ENCODE measurements at places on chromosomes 2 and 18.

DNA sequence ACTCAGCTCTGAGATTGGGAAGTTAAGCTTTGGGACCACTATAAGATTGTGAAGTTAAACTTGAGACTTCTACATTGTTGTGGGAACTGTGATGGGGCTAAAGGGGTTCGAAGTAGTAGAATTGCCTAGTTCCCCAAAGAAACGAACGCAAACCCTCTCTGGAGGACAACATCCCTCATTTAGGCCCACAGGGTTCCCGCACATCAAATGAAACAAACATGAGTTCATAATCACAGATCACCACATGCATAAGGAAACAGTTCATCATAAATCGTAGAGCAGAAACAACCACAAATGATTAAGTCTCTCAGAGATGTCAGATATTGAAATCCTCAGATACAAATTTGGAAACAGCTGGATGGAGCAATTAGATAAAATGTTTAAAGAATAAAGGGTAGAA lies 55.9 kb upstream of the HPCAL1 start:
- no peak for DNase-seq

DNA sequence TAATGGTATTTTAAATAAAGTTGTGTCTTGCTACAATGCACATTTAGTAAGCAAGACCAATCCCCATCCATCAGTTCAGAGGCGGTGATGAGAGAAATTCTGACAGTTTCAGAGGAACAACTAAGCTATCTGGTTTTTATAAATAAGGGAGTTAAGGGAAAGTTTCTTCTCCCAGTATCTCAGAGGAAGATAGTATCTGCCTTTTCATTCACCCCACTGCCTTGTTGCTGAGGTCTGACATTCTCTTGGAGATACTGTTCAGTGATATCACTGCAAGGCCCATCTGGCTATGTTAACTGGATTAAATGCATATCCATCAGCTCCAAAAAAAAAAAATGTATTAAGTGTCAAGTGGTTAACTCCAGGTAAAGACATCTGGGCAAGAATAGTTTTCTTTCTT lies 47.9 kb downstream of the RBMS1 start:
- no peak for DNase-seq

- no peak for DNase-seq
Measured at GRCh38 chr2:191620144-191620543, 57.8 kb upstream of the NABP1 start.

- no peak for DNase-seq
Measured at GRCh38 chr2:125615438-125615837, 1040.5 kb upstream of the GYPC start.

DNA sequence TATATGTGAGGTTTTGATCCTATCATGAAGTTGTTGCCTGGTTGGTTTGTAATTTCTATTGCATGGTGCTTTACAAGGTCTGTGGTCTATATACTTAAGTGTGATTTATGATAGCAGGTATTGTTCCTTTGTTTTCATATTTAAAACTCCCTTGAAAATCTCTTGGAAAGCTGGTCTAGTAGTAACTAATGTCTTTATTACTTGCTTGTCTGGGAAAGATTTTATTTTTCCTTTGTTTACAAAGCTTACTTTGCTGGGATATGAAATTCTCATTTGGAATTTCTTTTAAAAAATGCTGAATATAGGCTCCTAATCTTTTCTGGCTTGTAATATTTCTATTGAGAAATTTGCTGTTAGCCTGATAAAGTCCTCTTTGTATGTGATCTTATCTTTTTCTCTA lies 862.9 kb upstream of the NXPH2 start:
- no peak for DNase-seq

- no peak for DNase-seq
Measured at GRCh38 chr2:227939271-227940027, 68.0 kb downstream of the DAW1 start.

DNA sequence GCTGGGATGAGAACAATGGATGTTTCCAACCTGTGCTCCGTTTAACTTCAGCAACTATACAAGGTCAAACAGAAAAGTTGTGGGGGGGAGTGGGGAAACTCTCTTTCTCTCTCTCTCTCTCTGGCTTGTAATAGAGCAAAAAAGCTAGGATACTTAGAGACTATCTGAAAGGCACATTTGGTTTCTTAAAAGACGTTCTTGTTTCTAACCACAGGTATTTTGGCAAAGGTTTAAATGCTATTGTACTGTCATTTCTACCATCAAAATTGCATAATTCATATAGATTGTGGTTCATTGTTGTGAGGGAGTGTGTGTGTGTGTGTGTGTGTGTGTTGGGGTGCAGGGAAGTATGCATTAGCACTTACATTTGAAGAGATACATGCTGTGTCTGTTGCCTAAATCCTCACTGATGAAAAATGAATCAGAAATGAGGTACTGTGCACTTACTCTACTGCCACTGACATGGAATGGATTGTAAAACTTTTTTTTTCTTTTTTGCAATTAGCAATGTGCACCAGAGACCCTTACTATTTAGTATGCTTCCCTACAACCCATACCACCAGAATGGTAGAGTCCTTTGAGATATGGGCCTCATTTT lies 841.0 kb upstream of the PIK3C3 start:
- DNase-seq: no peak

GRCh38 chr18:37482002-37482401 lies 83.6 kb downstream of the CELF4 start:
- no peak for DNase-seq

DNA sequence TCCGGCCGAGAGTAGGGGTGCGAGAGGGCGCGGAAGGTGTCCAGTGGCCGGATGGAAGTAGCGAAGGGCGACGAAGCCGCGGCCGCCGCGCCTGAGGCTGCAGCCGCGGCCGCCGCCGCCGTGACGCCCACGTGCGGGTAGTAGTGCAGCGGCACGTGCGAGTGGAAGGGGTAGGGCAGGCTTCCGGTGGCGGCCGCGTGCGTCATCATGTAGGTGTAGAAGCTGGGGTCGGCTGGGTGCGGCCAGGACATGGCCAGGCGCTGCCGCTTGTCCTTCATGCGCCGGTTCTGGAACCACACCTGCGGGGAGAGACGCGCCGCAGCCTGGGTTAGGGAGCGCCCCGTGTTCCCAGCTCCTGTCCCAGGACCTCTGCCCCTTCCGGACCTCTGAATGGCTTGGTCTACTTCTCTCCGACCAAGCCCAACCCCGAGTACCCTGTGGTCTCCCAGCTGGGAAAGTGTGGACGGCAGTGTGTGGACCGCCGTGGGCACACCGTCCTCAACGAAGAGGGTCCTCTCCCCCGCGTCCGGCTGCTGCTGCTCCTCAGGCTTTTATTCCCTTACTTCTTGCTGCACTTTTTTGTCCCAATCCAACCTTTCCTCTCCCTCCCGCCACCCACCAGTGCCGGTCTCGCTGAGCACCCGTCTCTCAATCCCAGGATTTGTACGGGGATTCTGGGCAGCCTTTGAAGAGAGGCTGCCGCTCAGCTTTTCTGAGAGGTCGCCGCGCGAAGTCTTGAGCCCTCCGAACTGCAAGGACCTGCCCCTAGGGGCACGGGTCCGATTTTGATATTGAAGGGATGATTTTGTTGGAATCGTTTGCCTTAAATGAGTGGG lies 3.0 kb downstream of the EVX2 start:
- DNase-seq: no peak

DNA sequence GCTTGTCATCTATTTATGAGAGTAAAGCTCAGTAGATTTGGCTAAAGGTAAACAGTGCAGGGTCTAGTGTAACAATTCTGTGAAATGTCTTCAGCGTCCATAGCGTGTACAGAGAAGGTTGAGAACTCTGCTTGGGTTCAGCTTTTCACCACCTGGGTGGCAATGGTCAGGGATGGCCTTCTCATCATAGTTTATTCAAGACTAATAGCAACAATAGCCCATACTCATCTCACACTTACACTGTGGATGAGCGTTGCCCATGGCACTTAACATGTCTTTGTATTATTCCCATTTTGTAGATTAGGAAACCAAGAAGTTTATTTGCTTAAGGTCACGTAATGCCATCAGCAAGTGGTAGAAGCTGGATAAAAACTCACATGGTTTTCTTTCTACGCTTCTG lies 106.8 kb upstream of the RND3 start:
- DNase-seq: no peak

DNA sequence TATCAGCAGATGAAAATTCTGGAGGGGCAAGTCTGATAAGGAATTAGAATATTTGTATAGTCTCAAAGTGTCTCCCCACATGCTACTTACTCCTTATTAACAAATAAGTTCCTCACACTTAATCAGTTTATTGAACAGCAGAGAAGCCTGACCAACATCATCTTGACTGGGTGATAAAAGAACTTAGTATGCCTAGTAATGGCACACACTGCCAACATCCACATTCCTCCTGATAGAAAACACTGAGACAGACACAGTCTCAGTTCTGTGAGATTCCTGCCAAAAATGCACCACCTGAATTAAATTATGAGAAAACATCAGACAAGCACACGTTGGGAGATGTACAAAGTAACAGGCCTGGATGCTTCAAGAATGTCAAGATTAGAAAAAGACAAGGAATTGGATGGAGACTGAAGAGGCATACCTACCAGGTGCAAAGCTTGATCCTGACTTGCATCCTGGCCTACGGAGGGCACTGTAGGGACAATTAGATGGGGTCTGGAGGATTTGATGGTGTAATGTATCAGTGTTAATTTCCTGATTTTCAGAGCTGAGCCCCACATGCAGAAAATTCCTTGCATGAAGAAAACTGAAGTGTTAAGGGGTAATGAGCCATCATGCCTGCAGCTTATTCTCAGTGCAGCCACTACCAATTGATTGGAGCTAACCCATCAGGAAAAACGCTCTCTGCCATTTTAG lies 200.4 kb upstream of the SH3BP4 start:
- DNase-seq: no peak

GRCh38 chr2:224106794-224107193 lies 67.7 kb upstream of the SERPINE2 start:
- no peak for DNase-seq

- DNase-seq: no peak
Measured at GRCh38 chr2:170428868-170429267, 250.9 kb downstream of the MYO3B start.

- no peak for DNase-seq
Measured at GRCh38 chr2:207928079-207928478, 97.2 kb downstream of the PLEKHM3 start.

GRCh38 chr2:47014564-47015051 lies 99.0 kb upstream of the MCFD2 start:
- no peak for DNase-seq

DNA sequence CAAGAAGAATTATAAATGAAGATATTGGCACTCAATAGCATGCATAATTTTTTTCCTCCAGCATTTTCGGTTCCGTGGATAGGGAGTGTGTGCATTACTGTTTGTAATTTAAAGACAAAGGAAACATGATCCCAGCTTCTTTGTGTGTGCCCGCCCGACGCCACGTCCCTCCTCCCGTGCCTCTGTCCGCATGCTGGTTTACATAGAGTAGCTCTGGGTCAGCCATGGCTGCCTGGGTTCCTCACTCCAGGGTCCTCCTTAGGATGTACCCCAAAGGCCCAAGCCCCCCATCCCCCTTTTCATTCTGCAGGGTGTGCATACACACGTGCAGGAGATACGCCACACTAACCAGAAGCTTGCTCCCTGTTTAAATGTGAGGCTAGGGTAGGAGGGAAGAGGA lies 214.7 kb downstream of the KLHL29 start:
- no peak for DNase-seq

GRCh38 chr2:236627193-236627592 lies 57.6 kb downstream of the ACKR3 start:
- DNase-seq: no peak

- no peak for DNase-seq
Measured at GRCh38 chr2:164868563-164869419, 27.2 kb upstream of the COBLL1 start.

DNA sequence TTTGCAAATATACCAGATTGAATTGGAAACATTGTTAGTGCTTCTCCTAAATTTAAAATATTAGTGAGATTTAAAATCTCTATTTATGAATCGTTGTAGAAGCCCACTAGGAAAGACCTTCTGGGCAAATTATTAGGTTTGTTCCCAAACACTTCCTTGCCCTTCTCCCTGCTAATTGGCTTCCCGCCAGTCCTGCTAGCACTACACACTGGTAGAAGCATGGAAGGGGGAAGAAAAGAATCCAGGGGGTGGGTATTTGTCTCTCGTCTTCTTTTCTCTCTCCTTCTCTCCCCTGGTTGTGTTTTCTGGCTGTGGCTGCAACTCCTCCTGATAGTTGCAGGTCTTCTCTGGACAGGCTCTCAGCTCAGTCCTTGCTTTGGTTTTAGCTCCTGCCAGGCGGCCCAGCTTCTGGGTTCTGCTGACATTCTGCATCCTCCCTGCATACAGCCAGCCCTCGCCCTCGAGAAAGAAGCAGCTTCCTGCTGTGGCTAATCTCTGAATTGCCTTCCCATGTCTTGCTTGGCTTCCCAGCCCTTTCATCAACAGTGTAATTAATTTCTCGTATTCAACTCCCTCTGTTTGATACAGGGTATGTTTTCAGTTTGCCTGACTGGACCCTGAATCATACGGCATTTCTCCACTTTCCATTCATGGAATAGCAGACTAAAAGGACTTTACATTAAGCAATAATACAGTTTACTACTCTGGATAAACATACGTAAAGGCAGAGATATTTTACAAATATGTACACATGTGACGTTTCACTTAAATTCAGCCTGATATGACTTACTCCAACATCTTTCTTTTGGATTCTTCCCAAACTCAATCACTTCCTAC lies 6.9 kb upstream of the PARD3B start:
- no peak for DNase-seq

GRCh38 chr2:230016844-230017243 lies 51.9 kb downstream of the SLC16A14 start:
- DNase-seq: no peak

GRCh38 chr18:965921-966758 lies 61.5 kb downstream of the ADCYAP1 start:
- no peak for DNase-seq

GRCh38 chr2:49737606-49738005 lies 583.3 kb upstream of the FSHR start:
- DNase-seq: no peak

DNA sequence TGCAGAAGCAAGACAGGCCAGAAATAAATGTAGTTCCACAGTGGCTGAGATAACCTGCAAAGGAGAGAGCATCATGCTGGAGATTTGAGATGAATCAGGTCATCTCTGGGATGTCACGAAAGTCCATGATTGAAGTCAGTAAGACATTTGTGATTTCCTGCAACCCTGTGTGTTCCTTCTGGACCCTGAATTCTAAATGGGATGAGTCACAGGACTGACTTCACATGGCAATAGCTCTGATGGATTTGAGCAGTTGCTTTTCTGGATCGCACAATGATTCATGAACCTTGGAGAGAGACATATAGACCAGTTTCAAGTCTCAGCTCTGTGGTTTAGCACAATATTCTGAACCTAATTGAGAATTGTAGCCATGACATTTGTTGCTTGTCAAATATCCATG lies 102.9 kb downstream of the TSN start:
- DNase-seq: no peak

DNA sequence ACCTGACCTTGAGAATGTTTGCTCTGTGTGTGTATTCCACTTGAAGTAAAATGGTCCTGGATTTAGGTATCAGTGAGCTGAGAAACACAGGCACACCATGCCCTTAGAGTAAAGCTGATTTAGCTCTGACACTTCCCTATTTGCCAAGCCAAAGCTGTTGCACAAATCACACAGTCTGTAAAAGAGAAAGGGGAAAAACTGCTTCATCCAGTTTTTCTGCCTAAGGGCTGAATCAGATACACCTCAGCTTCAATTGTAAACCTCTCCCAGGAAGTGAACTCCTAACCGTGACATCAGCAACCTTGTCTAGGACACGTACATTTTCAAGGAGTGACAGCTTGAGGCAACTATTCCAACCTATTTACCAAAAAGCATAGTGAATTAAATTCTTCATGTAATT lies 150.4 kb downstream of the NR4A2 start:
- no peak for DNase-seq

GRCh38 chr2:37472959-37473358 lies 128.5 kb downstream of the QPCT start:
- no peak for DNase-seq

- no peak for DNase-seq
Measured at GRCh38 chr2:38301340-38301968, 75.6 kb downstream of the ATL2 start.
